Activated T-cell treated with anti-CD3 and anti-CD28 coated beads, Interleukin-2, amount 50 U/mL, for 4 hours (primary cell): ENCODE measurements at places on chromosomes 4 and X.

- no peak for DNase-seq
Observed at GRCh38 chr4:21765810-21766407, 182.7 kb downstream of the KCNIP4 start.

- DNase-seq, result no peak
Observed at GRCh38 chr4:1004557-1005485, 6.6 kb upstream of the FGFRL1 start.

- DNase-seq, result no peak
Observed at GRCh38 chr4:10743357-10743756, 58.8 kb upstream of the CLNK start.

DNA sequence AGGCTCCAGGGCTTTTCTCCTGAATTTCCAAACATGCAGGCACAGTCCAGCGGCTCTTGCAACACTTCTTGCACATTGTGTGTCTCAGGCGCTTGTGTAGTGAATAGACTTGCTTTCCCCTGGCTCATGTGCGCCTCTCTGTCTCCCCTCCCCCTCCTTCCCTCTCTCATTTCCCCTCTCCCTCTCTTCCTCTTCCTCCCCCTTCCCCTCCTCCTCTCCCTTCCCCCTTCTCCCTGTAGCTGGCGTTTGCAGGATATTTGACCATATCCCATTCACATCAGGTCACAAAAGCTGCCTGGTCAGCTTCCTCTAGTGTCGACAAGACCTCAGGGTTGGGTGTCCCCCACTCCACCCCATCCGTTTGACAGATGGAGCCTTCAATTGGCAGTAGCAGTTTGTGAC, 2.4 kb downstream of the CHST7 start:
- no peak for DNase-seq

DNA sequence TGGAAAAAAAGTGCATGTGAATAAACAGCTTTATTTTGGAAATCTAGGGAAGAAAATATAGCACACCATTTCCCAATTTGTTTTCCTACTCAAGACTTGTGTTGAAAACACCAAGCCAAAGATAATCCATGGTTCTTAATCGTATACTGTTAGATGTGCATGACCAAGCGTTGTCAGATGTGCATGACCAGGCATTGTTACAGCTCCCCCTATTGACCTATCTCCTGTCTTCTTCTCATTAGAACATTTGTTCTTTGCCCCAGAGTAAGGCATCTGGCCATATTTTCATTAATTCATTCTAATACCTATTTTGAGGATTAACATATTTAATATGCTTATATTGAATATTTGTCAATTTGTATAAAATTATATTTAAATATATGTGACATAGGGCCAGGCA, 14.4 kb upstream of the VCX start:
- no peak for DNase-seq

DNA sequence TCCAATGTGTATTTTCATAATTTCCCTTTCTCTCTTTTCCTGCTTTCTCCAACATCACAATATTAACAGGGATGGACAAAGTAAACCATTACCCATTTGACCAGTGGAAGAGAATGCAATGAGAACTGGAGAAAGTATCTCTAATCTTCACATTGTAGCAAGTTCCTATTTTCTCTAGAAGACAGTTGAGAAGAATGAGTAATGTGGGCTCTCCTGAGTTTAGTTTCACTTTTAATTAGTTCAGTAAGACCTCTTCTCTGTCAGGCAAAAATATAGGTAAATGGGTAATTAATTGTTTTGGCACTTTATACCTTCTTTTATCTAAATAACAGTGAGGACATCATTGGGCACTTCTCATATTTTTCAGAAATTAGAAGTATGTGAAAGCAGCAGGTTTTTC, 602.0 kb downstream of the GLUD2 start:
- no peak for DNase-seq

DNA sequence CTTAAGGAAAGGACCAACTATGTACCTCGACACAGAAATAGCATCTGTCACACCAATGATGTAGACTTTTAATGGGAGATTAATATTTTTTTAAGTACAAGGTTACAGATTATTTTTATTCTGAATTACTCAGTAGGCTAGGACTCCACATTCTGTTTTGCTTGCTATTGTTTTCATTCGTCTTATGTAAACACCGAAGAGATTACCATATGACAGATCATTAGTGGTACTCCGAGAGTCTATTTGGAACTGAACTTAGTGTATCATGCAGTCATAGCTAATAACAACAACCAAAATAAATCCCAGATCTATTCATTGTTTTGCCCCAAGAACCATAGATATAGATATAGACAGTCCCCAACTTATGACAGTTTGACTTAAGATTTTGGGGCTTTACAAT, 139.7 kb upstream of the SPRY1 start:
- no peak for DNase-seq

DNA sequence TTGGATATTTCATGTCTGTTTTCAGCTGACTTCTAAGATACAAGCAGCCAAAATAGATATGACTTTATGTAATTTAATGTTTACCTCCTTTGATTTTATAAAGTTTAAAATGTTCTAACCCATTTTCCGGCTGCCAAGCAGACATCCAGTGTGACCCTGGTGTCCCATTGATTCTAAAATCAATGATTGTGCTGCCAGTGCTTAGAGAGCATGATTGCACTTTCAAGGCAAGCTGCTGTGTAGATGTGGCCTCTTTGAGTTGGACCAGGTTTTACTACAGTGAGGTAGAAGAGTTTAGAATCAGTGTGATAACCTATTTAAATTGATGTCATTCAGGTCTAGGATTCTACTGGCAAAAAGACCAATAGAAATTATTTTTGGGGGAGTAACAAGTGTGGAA, 730.9 kb downstream of the STPG2 start:
- DNase-seq, result no peak

GRCh38 chr4:97330917-97331316, 812.4 kb downstream of the STPG2 start:
- no peak for DNase-seq

- no peak for DNase-seq
Observed at GRCh38 chr4:121073004-121073435, 685 bp upstream of the NDNF start.

DNA sequence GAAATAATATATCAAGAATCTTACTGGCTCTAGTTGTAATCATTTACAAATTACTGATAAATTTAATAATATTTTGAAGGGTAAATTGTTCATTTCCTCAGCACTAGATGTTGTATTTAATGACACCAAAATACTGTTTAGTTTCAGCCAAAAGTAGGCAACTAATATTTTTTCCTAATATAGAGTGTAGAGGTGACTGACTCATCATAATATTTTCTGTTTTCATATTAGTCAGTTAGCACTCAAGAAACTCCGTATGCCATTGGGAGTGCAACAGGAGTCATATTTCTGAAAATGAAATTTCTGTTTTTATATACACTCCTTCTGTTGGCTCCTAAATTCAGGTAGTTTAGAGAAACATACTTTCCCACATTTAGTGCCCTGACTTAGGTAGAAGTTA, 36.6 kb upstream of the PTPN13 start:
- DNase-seq, result no peak

- DNase-seq, result no peak
Observed at GRCh38 chr4:124745985-124746801, 33.7 kb upstream of the ANKRD50 start.

DNA sequence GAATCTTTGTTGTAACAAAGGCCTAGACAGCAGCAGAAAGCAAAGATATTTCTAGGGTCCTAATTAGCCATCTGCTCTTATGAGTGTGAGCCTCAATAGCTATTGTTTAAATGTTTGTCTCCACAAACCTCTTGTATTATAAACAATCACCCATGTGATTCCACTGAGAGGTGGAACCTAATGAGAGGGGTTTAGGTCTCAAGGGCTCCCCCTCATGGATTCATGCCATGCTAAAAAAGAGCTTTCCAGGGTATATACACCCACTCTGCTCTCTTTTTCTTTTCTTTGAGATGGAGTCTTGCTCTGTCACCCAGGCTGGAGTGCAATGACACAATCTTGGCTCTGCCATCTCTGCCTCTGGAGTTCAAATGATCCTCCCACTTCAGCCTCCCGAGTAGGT, 42.1 kb downstream of the TRIM61 start:
- no peak for DNase-seq

GRCh38 chr4:57989430-57989829, 879.2 kb upstream of the IGFBP7 start:
- no peak for DNase-seq

DNA sequence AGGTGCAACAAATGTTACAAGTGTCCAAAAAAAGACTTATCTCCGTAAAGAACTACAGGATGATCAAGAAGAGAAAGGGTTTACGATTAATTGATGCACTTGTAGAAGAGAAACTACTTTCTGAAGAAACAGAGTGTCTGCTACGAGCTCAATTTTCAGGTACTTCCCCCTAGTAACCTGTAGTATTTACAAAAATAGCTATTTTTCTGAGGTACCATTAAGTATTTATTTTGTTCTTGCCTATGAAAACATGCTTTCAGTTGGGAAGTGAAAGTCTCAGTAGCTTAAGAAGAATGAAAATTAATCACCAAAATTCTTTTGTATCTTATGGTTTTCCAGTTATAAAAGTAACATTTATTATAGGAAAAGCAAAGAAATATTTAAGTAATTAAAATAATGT, 5.9 kb downstream of the THAP9 start:
- DNase-seq, result no peak

GRCh38 chrX:130028196-130028595, 45.8 kb downstream of the BCORL1 start:
- peak; percentile 45 for DNase-seq

GRCh38 chrX:153935326-153935851, 552 bp upstream of the NAA10 start:
- DNase-seq, result no peak

DNA sequence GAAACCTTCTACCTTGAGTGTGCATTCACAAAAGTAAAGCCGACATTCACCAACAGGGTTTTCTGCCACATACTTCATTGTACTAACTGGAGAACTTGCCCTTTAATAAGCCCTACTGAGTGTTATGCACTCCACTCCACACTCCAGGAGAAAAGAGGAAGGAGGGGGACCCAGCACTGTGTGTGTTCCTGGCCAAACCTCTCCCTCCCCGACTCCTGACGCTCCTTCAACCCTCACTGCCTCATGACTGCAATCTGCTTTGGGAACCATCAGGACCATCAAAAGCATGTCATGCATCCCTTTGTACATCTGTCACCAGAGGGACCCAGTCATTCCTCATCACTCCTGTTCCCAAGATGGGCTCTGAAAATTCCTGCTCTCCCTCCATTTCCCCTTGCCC, 143.7 kb downstream of the RASL11B start:
- no peak for DNase-seq

- DNase-seq, result no peak
Observed at GRCh38 chrX:105191878-105192277, 28.6 kb downstream of the TEX13A start.

DNA sequence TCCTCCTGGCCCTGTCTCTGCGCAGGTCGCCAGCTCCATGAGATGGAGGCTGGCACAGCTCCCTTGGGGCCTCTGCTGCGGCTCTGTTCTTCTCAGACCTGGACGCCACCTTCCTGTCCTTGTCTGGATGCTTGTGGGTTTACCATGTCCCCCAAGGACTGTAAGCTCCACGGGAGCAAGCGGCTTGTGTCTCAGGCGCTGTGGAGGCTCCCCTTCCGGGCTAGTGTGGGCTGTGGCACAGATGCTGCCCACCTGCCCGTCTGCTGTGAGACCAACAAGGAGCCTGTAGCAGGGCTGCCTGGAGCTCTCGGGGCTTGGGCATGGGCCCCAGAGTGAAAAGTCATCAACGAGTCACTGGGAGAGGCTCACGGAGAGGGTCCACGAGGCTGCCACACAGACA, 25.2 kb downstream of the NAT8L start:
- no peak for DNase-seq

DNA sequence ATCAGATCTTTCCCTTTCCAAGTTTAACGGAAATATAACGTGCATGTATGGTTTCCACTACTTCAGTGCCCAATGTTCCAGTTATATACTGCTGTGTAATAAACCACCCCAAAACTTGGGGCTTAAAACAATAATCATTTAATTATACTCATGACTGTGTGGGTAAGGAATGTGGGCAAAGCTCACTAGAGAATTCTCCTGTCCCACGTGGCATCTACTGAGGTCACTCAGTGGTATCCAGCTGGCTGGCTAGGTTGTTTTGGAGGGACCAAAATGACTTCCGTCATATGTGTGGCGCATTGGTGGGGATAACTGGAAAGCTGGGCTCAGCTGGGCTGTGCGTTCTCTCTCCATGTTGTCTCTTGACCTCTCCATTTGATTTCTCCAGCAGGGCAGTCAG, 18.5 kb downstream of the ZCCHC18 start:
- DNase-seq, result no peak

DNA sequence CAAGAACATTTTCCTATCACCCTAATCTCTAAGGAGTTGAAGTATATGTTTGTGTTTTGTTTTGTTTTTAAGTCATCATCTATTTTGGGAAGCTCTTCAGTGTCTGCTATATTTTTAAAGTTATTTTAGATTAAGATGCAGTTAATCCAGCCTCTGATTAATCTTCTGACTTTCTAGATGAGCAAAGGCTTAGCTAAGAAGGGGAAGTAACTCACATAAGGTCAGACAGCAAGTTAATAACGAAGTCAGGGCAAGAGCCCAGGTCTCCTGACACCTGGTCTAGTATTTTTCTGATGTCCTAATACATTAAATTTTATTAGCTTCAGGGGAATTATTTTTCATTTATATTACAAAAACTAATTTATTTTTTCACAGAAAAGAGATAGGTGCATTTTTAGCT, 168.5 kb downstream of the SOWAHB start:
- no peak for DNase-seq

DNA sequence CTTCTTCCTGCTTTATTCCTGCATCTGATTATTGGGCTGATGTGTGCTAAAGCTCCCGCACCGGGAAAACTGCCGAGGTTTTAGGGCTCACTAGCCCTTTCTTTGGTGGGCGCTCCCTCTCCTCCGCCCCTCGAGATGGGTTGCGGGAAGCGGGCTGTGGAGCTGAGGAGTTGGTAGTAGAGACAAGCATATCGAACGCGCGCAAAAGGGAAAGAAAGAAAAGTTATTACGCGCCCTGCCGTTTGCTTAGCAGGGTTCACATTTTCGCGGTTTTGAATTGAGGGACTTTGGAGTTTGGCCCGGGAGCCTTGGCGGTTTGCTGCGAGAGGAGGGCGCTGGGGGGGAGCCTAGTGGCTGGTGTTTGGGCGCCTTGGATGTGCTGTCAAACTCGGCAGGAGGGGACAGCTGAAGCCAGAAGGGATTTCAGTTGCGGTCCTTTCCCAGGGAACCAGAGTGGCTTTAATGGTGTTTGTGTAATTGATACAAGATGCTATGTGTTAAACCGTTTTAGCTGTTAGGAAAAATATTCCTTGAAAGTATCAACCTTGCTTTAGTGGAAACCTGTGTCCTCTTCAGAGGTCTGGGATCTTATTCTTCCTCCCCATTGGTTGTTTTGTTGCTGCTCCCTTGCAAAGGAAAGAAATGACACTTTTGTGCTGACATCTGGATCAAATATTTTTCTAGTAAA, 1.1 kb downstream of the GAB1 start:
- DNase-seq, result no peak

- DNase-seq, result no peak
Observed at GRCh38 chr4:73653695-73654106, 33.5 kb upstream of the RASSF6 start.

GRCh38 chr4:236028-236427, 69.2 kb downstream of the ZNF732 start:
- DNase-seq, result no peak
